ENCODE measurements at places on chromosomes 7 and 10. TPM values are rescaled to one million over a fixed set of nuclear protein-coding genes. Genes with fewer than 3 reads are reported as not detected.

The HOXA3 gene
- total RNA-seq, result 0.72 TPM

The BAMBI gene
- 12.5 TPM for total RNA-seq

The MKX gene
- 0.15 TPM for total RNA-seq

The LDB1 gene
- 70.7 TPM for total RNA-seq

The POP7 gene
- total RNA-seq, result 30.0 TPM

The AHR gene
- 37.9 TPM for total RNA-seq

The FOXP2 gene
- total RNA-seq, result 1.2 TPM

The NUTM2D gene
- 5.6 TPM for total RNA-seq

The TAS2R5 gene
- not detected for total RNA-seq

The CCDC146 gene
- 11.0 TPM for total RNA-seq

- no peak for DNase-seq
Observed at GRCh38 chr7:135704698-135705097, 23.3 kb downstream of the SLC13A4 start.

DNA sequence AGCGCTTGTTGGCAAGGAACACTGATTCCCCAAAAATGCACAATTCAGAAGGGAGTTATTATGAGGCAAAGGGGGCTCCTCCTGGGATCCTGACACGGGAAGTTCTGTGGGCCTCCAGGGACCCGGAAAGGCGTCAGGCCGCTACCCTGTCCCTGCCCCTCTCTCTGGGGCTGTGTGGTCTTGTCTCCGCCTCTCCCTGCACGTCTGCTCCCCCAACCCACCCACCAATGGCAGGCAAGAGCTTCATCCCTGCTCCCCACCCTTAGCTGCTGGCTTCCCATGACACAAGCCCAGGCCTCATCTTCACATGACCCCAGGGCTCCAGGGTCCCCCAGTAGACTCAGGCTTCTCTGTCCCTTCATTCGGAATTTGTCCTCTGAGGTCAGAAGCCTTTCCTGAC lies 31.0 kb upstream of the ADRB1 start:
- peak; percentile 46 for DNase-seq

GRCh38 chr7:129926618-129927017 lies 26.1 kb downstream of the UBE2H start:
- no peak for DNase-seq

- no peak for DNase-seq
Observed at GRCh38 chr10:63468947-63469346, 3.2 kb upstream of the JMJD1C start.

- no peak for DNase-seq
Observed at GRCh38 chr7:22635349-22635748, 91.7 kb upstream of the IL6 start.

GRCh38 chr10:59847326-59847725 lies 59.0 kb downstream of the CCDC6 start:
- no peak for DNase-seq

GRCh38 chr10:1706711-1707110 lies 30.6 kb downstream of the ADARB2 start:
- no peak for DNase-seq

DNA sequence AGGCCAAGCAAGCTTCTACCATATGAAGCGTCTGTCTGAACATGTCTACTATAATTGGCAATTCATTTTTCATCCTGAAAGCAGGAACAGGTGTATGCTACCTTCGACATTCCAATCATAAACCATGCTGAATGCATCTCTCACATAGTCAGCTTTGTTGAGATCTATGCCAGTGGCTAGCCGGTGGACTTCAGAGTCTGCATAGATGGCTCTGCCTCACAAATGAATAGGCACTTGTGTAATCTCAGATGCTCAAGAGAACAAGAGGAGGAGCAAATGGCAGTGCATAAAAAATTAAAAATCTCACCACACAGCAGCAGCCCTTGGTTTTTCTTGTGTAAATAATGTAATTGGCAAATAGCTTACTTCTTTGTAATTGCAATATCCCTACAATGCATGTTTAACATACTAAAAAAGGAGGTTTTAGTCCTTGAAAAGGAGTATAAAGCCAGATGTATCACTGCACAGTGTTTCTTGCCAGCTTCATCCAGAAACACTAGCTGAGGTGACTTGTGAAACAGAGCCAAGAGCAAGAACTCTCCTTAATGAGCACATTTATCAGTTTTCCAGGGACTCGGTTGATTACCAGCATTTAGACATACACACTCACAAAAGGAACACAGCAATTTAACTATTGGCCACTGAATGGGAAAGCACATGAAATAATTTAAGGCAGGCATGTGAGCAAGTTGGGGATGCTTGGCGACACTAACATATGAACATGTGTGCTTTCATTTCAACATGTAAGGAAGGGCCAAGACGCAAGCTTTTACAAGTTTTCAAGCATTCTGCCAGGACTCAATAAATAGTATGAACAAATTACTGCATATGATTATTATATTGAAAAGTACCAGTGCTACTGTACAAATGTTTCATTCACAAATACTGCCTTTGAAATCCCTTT lies 249.9 kb upstream of the PLXNA4 start:
- no peak for DNase-seq

DNA sequence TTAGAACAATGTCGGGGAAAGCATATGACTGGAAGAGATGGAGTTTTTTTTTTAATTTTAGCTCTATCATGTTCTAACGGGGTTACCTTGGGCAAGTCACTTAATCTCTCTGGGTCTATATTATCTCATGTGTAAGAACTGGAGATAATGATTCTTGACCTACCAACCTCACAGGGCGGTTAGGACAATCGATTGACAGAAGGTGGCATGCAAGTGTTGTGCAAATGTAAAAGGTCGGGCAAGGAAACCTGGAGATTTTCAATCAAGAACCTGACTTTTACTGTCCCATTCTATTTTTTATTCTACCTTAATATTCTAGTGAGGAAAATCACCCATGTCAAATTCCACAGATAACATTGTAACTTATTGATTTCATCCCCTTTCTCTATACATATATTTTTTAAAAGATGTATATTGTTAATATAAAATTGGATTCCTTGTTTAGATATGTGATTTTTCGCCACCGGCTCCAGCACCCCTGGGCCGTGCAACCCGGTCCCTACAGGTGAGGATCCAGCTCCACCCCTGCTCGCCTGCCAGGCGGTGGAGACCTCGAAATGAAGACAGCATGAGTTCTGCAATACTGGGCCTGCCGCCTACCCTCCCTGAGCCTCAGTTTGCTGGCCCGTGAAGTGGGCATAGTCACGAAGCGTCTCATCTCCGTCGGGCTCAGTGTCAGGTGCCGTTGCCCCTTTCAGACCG lies 497.6 kb upstream of the PHF14 start:
- no peak for DNase-seq

DNA sequence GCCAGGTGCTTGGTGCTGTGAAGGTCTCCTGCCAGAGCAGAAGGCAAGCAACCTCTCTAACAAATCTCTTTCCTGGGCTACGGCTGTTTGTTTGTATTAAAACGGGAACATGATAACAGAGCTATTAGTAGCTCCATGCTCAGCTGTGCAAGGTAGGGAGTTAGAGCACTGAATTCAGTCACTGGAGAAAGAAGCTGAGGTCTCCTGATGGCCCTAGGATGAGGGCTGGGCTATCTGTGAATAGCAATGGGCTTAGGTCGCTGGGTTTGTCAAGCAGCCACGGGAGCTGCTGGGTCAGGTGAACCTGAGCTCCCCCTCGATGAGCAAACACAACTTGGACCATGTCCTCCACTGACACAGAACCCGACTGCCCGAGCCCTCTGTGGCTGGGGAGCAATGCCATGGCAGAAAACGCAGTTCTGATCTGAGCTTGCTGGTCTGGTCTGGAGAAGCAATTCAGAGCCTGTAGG lies 24.4 kb downstream of the TACC2 start:
- peak; percentile 44 for DNase-seq

- DNase-seq, result no peak
Observed at GRCh38 chr10:56599201-56599600, 238.1 kb upstream of the ZWINT start.

- DNase-seq, result no peak
Observed at GRCh38 chr10:99630433-99630832, 10.2 kb upstream of the SLC25A28 start.

DNA sequence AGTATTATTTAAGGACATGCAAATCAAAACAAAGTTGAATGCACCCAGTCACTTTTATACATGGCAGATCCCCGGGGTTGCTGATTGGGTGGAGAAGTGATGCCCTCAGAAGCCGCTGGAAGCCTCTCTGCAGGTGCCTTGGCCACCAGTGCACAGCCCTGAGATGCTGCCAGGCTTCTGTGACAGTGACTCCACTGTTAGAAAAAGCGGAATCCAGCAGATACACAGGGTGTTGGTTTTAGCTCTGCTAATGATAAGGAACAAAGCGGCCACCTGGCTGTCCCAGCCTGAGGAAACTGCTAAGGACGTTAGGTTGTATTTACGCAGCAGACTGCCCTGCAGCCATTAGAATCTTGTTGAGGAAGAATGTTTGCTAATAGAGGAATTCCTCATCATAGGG lies 47.5 kb downstream of the JAKMIP3 start:
- no peak for DNase-seq

- DNase-seq, result no peak
Observed at GRCh38 chr10:117135480-117136140, 2.5 kb downstream of the VAX1 start.

- DNase-seq, result peak; percentile 44
Observed at GRCh38 chr10:33509231-33509831, 174.9 kb upstream of the NRP1 start.

- peak; percentile 83 for DNase-seq
Observed at GRCh38 chr7:132480534-132480933, 95.7 kb downstream of the PLXNA4 start.

- DNase-seq, result no peak
Observed at GRCh38 chr10:89814278-89814677, 112.9 kb downstream of the KIF20B start.

- peak; percentile 41 for DNase-seq
Observed at GRCh38 chr10:43229208-43230061, 37.4 kb downstream of the RASGEF1A start.

DNA sequence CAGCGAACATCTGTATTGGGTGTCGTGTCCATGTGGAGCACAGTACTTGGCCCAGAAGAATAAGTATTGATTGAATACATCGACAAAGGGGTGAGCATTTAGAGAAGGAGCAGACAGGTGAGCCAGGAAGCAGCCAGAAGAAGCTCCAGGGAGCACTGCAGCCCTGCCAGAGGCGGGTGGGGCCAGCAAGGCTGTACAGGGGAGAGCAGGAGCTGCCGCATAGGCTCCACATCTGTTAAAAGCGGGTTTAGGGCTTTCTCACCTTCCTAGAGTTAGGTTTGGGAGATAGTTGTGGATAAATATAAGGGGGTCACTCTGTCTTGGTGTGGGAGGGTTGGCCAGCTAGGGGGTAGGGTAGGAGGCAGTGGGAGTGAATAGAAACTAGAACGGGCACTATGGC lies 1.3 kb upstream of the CPA1 start:
- DNase-seq, result no peak

DNA sequence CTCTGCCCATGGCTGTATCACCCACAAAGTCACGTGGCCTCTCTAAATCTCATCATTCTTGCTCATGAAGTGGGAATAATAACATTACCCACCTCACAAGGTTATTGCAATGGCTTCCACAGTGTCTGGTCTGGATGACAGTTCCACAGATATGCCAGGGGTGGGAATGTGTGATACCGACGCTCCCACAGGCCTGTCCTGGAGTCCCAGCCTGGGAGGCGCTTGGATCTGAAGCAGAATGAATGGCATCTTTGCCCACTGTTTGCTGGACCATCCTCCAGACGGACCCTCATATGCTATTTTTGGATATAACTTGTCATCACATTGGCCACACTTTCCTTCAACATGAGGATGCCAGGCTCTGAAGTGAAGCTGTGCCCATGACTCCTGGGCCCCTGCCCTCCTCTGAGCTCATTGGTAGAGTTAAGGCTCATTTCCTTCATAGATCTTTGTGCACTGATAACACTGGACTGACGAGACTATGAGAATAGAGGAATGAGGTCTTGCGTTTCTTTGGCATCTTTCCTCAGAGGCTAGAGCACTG lies 279.8 kb upstream of the ZNF32 start:
- DNase-seq, result no peak

Data from left ventricle myocardium superior (tissue), 1 donor.